Mesenchymal stem cell (in vitro differentiated cells and primary cell): ENCODE measurements at places on chromosomes 7 and 10.
A peak's percentile ranks its signal among the peaks of the same experiment; 100 is the strongest.

DNA sequence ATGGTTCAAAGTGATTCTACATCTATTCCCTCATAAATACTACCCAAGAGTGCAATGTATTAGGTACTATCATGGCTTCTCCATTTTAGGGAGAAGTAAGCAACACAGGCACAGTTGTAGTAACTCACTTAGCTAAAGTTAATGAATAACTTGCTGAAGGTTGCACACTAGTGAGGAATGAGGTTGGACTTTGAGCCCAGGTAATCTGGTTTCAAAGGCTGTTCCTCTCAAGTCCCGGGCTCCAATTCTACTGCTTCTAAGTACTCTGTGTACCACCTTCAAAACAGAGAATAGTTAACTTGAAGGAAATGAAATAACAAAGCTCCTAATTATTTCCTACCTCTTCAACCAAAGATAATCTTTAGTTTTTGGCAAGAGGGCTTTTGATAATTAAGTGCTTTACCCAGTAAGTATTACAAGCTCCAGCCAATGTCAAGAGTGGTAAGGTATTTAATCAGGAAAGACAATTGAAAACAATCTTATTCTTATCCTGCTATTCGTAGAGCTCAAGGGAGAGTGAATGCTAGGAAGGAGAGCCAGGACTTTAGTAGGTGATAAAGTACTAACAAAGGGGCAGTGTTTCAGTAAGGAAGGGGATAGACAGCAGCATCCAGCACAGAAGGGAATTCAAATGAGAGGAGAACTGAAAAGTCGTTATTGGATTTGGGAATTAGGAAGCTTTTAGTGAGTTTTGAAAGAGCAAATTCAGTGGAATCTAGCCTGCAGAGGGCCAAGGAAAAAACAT lies 158.2 kb upstream of the PTPRZ1 start:
- DNase-seq: no peak

GRCh38 chr7:46972205-46972604 lies 609.7 kb downstream of the TNS3 start:
- DNase-seq: peak; percentile 80

DNA sequence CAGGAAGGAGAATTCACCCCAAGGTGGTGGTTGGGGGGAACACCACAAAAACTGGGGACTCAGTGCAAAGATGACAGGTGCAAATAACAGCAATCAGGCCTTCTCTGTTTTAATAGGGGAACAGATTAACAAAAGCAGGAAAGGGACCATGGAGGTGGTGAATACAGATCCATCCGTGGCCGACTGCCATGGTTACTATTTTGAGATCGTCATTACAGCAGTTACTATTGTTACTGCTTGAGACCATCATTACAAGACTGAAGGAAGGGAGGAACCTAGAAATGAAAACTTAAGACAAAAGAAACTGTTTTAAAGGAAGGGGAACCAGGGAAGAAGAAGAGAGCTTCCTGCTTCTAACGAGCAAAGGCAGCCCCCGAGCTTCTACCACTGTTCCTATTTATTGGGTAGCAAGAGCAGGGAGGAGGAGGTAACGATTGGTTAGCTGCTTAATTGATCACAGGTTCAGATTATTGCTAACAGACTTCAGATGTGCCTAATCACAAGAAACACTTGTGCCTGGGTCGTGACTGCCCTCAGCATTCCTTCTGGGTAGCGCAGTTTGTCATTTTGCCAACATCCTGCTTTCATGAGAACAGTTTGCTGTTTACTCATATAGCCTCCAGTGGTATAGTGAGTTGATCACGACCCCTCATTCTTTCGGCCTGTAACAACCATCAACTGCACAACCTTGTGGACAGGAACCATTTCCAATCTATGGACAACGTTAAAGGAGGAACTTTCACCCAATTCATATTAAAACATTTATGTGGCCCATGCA lies 216.3 kb downstream of the CHCHD3 start:
- no peak for DNase-seq

DNA sequence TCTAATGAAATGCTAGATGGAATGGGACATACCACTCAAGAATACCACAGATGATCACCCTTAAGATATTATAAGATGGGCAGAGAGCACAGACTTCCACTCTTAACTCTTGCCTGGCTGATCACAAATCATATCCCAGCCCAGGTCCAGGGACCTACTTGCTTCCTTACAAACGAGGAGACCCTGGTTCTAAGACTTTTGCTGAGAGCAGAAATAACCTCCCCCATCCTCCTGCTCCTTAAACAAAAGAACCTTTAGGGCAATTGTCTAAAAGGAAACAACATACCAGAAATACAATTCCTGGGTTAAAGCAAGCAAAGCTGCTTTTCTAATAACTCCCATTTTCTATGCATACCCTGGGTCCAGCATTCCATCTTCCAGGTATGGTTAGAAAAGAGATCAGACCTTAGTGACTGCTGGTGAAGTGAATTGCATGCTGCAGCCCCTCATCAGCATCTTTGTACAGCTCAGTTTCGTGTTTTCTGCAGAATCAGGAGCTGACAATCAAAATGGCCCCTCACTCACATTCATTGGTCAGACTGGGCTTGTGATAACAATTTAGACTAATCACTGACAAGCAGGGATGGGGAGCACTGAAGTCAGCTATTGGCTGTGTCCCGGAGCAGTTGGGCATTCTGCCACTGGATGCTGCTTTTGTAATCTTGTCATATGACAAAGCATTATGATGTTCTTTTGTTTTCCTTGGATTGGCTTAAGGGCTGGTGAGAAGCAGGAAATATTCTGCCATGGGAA lies 14.6 kb downstream of the IFIT3 start:
- no peak for DNase-seq

- DNase-seq: no peak
Measured at GRCh38 chr10:61335359-61335758, 117.8 kb downstream of the TMEM26 start.

DNA sequence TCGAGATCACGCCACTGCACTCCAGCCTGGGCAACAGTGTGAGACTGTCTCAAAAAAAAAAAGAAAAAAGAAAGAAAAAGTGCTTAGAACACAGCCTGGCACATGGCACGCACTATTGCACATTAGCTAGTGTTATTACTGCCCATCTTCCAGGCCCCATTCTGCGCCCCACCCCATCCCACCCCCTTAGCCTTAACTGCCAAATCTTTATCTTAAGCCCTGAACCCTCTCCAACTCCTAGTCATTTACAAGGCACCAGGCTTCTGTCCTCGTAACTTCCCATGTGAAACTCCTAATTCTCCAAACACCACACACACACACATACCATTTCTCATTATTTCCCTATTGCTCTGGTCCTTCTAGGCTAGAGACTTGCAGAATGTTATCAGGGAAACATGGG lies 4.8 kb downstream of the FRAT2 start:
- no peak for DNase-seq

DNA sequence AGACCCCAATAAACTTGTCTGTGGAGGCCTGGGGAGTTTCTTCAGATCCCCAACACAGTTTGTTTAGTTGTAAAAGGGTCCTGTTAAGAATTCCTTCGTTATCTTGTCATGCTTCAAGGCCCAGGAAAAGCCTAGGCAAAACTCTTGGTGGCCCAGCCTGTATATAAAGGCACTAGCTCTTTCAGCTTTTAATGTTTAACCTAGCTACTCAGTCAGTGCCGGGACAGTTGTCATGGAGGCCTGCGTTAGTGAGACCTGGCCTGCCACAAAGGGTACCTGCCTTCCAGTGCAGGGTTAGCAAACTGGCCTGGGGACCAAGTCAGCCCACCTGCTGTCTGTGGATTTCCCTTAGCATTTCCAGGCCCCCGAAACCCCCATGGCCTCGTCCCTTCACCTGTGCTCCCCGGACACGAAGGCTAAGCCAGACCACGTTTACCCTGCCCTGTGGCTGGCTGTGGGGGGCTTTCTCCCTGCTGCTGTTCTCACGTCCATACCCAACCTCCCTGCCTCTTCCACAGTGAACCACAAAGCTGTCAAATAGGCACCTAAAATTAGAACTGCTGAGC lies 96.9 kb upstream of the PPP2R2D start:
- DNase-seq: no peak

GRCh38 chr7:130037703-130038102 lies 13.5 kb downstream of the ZC3HC1 start:
- DNase-seq: peak; percentile 31

DNA sequence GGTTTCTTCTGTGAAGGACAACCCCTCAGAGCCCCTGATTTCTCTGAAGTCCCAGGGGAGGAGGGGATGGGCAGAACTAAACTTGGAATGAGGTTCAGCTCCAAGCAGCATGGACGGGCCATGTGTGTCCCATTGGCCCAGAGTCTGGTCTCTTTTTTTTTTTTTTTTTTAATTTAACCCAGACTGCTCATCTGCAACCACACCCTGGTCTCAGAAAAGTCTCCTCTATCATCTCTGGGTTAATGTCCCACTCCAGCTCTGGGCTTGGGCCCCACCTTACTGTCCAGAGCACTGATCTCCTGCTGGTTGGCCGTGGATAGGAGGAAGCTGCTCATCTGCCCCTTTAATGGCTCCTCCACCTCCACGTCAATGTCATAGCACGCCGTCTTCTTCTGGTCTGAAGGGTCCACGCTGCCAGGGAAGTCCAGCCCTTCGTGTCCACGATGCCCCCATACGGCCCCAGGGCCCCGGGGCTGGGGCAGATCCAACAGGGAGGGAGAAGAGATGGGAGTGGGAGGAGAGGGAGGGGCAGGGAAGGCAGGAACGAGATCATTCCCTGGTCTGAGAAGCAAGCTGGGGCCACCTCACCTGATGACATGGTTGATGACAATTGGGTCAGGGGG lies 7.7 kb downstream of the CHPF2 start:
- DNase-seq: no peak

- no peak for DNase-seq
Measured at GRCh38 chr7:29765490-29765889, 40.8 kb upstream of the WIPF3 start.

DNA sequence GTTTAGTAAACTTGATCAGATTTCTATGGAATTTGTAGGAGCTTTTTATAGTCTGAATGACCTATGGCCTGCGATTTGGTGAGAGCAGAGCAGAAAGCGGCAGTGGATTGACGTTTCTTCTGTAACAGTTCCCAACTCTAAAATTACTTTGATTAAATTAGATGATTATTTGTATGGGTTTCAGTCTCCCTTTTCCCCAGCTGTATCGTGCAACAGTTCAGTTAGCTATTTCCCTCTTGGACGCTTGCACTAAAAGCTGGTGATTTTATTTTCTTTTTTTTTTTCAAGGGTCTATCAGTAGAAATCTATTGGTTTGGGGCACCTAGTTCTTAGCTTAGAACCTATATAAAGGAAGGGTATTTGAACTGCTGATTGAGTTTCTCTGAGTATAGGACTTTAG lies 6.8 kb downstream of the AHCYL2 start:
- no peak for DNase-seq

- DNase-seq: no peak
Measured at GRCh38 chr7:158805937-158806336, 23.4 kb downstream of the ESYT2 start.

- peak; percentile 21 for DNase-seq
Measured at GRCh38 chr7:7228967-7229366, 46.6 kb downstream of the C1GALT1 start.

DNA sequence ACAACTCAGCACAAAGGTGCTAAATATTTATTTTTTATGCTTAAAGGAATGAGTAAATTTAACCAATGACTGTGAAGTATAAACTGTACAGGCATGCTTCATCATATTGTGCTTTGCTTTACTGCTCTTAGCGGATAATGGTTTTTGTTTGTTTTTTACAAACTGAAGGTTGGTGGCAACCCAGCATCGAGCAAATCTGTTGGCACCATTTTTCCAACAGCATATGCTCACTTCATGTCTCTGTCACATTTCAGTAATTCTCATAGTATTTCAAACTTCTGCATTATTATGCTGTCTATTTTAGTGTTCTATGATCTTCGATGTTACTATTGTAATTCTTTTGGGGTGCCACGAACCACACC lies 22.8 kb downstream of the BRAF start:
- no peak for DNase-seq

GRCh38 chr10:81177651-81178244 lies 640.0 kb downstream of the SH2D4B start:
- DNase-seq: no peak

DNA sequence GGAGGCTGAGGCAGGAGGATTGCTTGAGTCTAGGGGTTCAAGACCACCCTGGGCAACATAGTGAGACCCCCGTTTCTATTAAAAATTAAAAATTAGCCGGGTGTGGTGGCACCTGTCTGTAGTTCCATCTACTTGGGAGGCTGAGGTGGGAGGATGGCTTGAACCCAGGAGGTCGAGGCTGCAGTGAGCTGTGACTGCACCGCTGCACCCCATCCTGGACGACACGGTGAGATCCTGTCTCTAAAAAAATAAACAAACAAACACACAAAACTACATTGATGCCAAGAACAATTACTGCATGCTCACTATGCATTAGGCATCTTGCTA lies 761 bp upstream of the CHST12 start:
- DNase-seq: no peak
